ENCODE measurements at places on chromosomes 4 and X. TPM values are rescaled to one million over a fixed set of nuclear protein-coding genes. Genes with fewer than 3 reads are reported as not detected.

GRCh38 chr4:152359208-152360044 is 176.5 kb downstream of the FBXW7 start:
- DNase-seq: no peak

- no peak for DNase-seq
Measured at GRCh38 chr4:61934198-61934597, 734.1 kb downstream of the ADGRL3 start.

DNA sequence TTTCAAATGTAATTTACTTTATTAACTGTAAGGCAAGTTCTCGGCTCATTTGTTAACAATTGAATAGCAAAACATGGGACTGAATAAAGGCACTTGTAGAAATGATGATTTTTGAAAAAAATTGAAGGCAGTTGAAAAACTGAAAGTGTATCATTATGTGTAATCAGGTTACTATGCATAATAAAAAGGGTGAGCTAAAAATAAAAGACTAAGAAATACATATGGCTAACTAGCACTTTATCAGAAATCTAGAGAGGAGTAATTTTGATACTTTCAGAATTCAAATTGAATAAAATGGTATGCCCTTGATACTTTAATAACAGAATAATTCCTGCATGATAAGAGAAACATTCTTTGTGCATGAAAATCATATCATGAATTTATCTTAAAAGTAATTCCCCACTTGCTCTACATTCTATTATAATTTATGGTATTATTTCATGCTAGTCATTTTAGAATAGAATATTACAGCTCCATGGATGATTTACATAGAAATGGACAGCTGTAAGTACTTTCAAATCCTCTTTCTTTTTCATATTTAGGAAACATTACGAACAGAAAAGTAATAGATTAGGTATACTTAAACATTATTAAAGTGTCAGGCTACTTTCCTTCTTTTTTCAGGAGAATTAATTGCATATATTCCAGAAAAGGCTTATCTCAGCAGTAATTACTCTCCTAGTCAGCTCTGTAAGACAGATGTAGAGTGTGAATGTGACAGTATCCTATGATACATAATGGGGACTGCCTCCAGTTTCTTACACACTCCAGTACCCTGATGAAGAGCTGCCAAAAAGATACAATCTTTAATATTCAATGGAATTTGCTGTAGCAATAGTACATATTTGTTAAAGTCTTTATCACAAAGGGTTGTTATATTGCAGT is 697.3 kb downstream of the CCSER1 start:
- DNase-seq: no peak

GRCh38 chr4:32191961-32192360 is 1471.8 kb downstream of the PCDH7 start:
- DNase-seq: no peak

GRCh38 chrX:39654952-39655351 is 442.8 kb downstream of the BCOR start:
- no peak for DNase-seq

GRCh38 chrX:139739138-139739537 is 31.2 kb upstream of the MCF2 start:
- DNase-seq: no peak

DNA sequence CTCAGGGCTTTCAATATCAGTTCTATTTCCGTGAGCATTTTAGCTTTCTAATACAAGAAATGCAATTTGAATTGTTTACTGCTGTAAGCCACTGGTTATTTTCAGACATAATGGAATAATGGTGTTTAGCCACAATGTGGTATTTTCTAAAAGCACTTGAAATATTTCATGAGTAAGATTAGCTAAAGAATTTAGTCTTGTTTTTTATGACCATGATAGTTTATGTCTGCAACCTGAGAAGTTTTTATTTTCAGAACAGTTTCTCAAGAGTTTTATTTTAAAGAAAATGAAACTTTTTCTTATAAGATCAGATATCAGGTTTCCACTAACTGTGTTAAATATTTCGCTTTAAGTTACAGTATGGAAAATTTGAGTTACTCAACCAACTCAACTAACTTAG is 60.2 kb downstream of the SLIT2 start:
- no peak for DNase-seq

GRCh38 chr4:116702949-116703348 is 382.4 kb downstream of the TRAM1L1 start:
- no peak for DNase-seq

GRCh38 chr4:126512979-126513378 is 1119.8 kb upstream of the INTU start:
- DNase-seq: no peak

DNA sequence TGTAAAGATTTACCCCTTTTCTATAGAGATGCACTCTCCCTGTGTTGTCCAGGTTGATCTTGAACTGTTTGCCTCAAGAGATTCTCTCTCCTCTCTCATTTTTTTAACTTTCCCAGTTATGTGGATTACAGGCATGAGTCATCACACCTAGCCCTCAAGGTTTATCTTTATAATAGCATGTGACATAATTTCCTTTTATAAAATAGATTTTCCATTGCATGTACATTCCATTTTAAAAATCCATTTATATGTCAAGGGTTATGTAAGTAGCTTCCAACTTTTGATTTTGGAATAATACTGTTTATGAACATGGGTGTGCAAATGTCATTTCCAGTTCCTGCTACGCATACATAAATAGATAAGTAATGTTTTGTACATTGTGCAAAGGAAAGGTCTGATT is 20.6 kb downstream of the ZNF721 start:
- DNase-seq: no peak

DNA sequence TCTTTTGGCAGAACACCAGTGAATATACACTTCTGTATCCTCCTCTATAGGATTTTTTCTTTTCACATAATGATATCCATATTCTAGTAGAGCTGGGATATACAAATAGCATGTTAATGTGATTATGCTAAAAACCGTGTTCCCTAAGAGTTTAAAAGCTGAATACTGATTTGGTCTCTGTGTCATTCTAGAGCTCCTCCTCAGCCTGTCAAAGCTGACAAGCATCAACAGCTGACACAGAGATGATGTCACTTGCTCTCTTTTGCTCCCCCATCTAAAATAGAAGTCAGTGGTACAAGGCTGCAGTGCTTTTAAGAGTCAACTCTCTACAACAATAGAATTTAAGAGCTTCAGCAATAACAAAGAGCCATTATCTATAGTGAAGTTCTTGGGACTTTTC is 17.1 kb upstream of the HERC3 start:
- no peak for DNase-seq

DNA sequence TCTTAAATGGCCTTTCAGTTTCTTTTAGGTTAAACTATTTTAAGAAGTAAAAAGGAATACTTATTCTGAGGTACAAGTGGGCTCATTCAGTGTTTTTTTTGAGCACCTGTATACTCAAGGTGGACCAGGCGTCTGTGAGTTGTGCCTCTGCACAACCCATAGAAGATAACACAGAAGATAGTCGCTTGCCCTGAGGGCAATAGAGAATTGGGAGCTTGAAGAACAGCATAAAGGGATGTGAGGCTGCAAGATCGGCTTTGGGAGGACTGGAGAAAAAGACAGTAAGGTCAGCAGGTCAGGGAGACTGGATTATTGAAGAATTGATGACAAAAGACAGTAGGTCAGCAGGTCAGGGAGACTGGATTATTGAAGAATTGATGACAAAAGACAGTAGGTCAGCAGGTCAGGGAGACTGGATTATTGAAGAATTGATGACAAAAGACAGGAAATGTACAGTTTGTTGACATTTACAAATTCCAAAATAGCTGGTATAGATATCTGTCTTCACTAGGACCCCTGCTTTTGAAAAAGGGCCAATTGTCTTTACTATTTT is 3.1 kb downstream of the CPE start:
- no peak for DNase-seq

GRCh38 chr4:139171876-139172691 is 4.9 kb downstream of the ELF2 start:
- DNase-seq: no peak

DNA sequence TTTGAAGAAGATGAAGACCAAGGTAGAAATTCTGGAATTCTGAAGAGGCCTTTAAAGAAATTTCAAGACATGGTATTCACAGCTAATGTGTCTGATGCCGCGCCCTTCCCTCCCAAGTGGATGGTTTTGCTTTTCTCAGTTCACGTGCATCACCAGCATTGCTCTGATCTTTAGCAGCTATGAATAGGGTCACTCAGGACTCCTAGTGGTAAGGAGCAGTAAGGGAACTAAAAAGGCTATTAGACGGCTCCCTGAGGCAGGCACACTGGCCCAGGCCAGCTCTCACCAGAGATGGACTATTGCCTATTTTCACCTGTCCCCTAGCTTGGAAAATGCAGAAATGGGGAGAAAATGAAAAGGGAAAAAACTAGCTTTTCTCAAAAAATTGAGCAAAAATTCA is 447.5 kb upstream of the RASGEF1B start:
- no peak for DNase-seq

DNA sequence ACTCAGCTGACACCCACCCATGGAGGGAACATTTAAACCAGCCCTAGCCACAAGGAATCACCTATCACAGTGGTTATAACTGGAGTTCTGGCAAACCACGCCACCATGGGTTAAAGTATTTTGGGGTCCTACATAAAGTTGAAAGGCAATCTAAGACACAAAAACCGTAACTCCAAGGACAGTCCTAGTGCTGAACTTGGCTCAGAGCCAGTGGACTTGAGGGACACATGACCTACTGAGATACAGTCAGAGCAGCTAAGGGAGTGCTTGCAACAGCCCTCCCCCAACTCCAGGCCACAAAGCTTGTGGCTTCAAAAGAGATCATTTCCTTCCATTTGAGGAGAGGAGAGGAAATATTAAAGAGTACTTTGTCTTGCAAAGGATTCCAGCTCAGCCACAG is 300.5 kb downstream of the FGF13 start:
- no peak for DNase-seq

DNA sequence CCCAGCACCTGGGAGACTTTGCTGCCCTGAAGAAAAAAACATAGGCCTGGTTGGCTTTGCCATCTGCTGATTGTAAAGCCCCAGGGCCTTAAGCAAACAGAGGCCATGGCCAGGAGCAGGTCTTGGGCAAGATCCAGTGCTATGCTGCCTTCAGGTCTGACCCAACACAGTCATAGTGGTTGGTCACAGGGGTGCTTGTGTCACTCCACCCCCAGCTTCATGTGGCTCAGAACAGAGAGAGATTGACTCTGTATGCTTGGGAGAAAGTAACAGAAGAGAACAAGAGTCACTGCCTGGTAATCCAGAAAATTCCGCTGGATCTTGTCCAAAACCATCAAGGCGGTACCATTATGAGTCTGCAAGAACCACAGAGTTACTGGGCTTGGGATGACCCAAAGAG is 24.4 kb upstream of the SMARCA5 start:
- no peak for DNase-seq

- DNase-seq: no peak
Measured at GRCh38 chrX:81390237-81390636, 188.3 kb downstream of the SH3BGRL start.

DNA sequence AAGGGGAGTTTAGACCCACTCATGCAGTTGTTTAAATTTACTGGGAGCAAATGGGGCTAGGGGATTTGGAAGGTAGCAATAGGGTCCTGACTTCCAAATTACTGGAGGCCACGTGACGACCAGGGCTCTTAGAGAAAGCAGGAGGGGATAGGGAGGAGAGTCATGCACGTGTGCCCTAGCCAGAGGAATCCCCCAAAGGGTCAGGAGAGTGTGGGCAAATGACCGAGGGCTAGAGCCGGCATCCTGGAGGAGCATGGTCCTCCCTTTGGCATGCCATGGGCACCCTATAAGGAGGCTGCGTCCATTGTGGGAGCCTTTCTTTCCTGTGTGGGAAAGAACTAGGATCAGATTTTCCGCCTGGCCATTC is 25.5 kb upstream of the GPC4 start:
- DNase-seq: no peak

DNA sequence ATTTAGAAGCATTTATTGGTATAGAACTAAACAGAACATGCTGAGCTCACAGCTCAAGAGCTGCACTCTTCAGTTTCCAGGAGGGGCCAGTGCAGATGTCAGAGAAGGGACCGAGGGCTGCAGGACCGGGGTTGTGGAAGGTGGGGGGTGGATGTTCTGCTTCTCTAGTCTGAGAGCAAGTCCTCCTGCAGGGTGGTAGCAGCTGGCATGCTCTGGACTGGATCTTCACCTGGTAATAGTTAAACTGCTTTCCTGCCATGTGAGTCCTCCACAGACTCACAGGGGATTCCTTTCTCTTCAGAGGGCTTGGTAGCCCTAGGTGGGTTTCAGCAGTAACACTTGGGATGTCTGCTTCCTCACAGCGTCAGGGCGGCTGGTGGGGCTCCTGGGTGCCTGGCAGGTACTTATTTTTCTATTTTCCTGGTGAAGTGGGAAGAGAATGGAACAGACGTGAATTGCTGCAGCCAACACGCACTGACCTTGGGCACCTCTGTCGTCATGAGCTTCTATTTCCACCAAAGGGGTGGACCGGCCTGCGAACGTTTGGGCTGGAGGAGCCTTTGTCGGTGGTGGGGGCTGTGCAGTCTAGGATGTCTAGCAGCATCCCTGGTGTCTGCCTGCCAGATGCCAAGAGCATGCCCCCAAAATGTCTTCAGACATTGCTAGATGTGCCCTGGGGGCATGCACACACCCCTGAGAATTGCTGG is 2.5 kb downstream of the MAEA start:
- no peak for DNase-seq

GRCh38 chr4:66564901-66565651 is 894.8 kb upstream of the EPHA5 start:
- DNase-seq: no peak

DNA sequence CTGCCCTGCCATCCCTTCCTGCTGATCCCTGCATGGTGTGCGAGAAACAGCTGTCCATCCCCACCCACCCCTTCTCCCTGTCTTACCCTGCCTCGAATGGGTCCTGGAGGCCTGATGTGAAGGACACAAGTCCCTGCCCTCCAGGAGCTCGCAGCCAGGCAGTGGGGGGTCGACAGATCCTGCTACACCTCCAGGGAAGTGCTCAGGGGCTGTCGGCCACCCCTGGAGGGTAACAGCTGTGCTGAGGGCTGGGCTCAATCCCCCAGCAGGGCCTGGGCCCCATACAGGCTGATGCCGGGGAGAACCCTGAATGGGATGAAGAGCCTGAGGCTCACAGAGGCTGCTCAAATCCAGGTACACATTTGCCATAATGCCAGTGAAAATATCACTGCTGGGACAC is 17.6 kb downstream of the HMX1 start:
- DNase-seq: no peak

CENPE gene
- 2.2 TPM for total RNA-seq

SPANXC gene
- total RNA-seq: not detected

ARHGAP6 gene
- 12.0 TPM for total RNA-seq

GLA gene
- 29.2 TPM for total RNA-seq

SUPT20HL1 gene
- total RNA-seq: 0.12 TPM

SSX2 gene
- total RNA-seq: not detected

VCX2 gene
- total RNA-seq: not detected

Measured in mucosa of gallbladder (tissue), 1 donor.